ENCODE measurements at places on chromosomes 7 and 10.
A peak's percentile ranks its signal among the peaks of the same experiment; 100 is the strongest.

- no peak overlapping the region for H3K4me3 ChIP-seq
- H3K27me3 ChIP-seq, result no peaks in the 10 kb centered on the region
- no peak for DNase-seq
- no peak overlapping the region for H3K27ac ChIP-seq
Observed at GRCh38 chr10:26488344-26488743, 50.2 kb downstream of the APBB1IP start.

DNA sequence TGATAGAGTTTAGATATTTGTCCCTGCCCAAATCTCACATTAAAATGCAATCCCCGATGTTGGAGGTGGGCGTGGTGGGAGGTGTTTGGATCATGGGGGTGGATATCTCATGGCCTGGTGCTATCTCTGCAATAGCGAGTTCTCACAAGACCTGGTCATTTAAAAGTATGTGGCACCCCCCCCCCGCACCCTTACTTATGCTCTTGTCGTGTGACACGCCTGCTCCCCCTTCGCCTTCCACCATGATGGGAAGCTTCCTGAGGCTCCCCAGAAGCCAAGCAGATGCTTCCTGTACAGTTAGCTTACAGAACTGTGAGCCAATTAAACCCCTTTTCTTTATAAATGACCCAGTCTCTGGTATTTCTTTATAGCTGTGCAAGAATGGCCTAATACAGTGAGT lies 118.8 kb downstream of the SORBS1 start:
- no peak overlapping the region for H3K4me3 ChIP-seq
- no peaks in the 10 kb centered on the region for H3K27me3 ChIP-seq
- H3K4me1 ChIP-seq, result peaks cover 23% of the 10 kb centered on the region
- H3K36me3 ChIP-seq, result no peaks in the 10 kb centered on the region

GRCh38 chr7:135258585-135258984 lies 24.9 kb downstream of the STRA8 start:
- H3K4me3 ChIP-seq, result no peak overlapping the region
- no peak overlapping the region for H3K27ac ChIP-seq
- peaks cover 3% of the 10 kb centered on the region for H3K27me3 ChIP-seq

GRCh38 chr10:12924911-12925310 lies 76.6 kb downstream of the CCDC3 start:
- no peak for DNase-seq
- peaks cover 3% of the 10 kb centered on the region for H3K36me3 ChIP-seq
- no peak overlapping the region for H3K27ac ChIP-seq
- no peaks in the 10 kb centered on the region for H3K27me3 ChIP-seq

- no peak overlapping the region for H3K27ac ChIP-seq
- H3K4me3 ChIP-seq, result no peak overlapping the region
- H3K36me3 ChIP-seq, result peaks cover 13% of the 10 kb centered on the region
- H3K27me3 ChIP-seq, result no peaks in the 10 kb centered on the region
Observed at GRCh38 chr7:44076101-44076895, 6.0 kb downstream of the POLM start.

DNA sequence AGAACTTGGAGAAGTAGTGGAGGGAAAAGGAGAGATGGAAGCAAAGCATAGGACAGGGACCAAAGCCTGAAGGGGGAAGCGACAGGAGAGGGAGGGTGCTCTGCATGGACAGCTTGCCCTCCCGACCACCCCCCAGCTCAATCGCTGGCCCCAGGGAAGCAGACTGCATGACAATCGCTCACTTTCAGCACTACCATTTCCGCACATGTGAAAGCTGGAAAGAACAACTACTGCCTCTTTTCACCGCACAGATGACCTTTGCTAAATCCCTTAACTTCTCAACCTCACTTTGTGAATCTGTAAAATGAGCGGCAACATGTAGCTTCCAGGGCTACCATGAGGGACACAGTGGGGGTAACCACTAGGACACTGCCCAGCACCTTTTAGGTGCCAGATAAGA lies 17.1 kb downstream of the VOPP1 start:
- peaks cover 56% of the 10 kb centered on the region for H3K4me1 ChIP-seq
- no peaks in the 10 kb centered on the region for H3K36me3 ChIP-seq
- H3K27me3 ChIP-seq, result no peaks in the 10 kb centered on the region
- no peak for DNase-seq
- no peak overlapping the region for H3K27ac ChIP-seq
- no peak overlapping the region for H3K4me3 ChIP-seq

GRCh38 chr7:128737867-128738385 lies 1.2 kb upstream of the CALU start:
- peak overlapping the region; percentile 97 for H3K4me3 ChIP-seq
- H3K27me3 ChIP-seq, result no peaks in the 10 kb centered on the region
- peaks cover 34% of the 10 kb centered on the region for H3K4me1 ChIP-seq
- H3K27ac ChIP-seq, result peak overlapping the region; percentile 97
